ENCODE measurements at places on chromosomes 5 and 9.

GRCh38 chr9:112112941-112113681, 62.0 kb downstream of the SUSD1 start:
- DNase-seq: no peak

GRCh38 chr9:129840034-129840433, 4.8 kb downstream of the USP20 start:
- DNase-seq: no peak

DNA sequence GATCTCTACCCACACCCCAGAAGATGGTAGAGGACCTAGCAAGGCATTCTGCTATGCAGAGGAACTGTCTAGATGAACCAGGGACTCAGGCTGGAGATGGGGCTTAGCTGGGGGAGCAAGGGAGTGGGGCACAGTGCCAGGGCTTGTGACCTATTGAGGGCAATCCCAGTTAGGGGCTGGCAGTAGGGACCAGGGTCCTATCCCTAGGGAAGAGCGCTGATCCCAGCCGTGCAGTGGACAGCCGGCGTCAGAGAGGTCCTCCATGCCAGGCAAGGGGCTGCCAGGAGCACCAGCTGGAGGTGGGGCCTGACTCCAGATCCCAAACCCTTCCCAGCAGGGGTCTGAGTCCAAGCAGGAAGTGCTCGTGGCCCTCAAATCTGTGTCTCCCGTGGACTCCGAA, 52.7 kb upstream of the NEURL1B start:
- no peak for DNase-seq

DNA sequence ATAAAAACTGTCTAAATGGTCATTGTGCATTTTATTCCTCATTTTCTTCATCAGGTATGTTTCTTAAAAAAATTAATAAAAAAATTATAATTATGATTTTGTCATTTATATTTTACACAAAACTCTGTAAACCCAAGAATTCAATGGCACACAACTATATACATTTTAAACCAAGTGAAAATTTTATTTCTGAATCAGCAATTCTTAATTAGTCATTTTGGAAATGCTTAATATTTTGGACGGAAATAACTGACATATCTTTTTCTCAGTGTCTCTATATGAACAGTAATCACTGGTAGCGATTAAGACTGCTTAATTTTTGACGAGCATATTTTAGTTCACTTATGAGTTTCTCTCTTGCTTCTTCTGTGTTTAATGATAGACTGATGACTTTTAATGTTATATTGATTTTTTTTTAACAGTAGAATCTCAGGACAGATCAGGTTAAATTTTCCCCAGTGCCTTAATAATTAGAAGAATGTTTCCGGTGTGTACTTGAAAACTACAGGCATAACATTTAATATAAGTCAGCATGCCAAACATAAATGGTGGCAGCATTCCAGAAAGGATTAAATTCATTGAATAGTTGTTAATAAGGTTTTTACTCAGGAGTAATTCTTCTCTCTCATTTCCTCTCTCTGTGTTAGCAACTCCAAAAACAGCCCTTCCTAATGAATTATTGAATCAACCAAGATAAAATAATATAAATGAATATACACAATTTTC, 644.7 kb upstream of the CDH6 start:
- no peak for DNase-seq

DNA sequence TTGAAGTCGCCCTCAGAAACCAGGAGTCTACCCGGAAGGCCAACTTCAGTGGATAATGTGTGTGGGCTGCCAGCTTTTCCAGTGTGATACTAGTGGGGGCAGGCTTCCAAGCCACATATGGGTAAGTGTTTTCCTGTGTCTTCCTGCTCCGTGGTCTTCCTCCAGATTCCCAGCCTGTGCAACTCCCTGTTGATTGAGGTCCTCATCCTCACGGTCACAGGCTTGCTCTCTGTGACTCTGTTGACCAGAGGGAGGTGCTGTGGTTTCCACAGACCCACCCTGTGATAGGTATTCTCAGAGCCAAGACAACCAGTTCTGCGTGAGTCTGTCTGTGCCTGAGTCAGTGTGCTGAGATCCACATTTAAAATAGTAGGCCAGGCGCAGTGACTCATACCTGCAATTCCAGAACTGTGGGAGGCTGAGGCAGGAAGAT, 388.0 kb upstream of the IRX2 start:
- DNase-seq: no peak

GRCh38 chr9:84261070-84261746, 79.3 kb downstream of the SLC28A3 start:
- DNase-seq: peak; percentile 5

DNA sequence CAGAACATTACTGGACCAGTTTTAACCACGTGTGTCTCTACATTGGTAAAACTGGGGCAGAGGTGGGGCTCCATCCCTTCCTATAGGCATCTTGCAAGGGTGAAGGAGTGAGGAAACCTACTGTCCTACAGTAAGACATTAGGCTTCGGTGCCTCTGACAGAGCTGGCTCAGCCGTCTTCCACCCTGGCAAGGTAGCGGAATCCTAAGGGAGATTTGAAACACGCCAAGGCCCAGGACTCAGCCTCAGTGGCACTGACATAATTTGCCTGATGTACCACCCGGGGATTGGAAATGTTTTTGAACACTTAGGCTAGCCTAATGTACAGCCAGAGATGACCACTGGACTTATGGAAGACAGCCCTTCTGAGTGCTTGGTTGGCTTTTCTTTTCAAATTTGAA, 329.7 kb upstream of the IRX1 start:
- no peak for DNase-seq

Data from stimulated activated CD8-positive, alpha-beta memory T cell treated with anti-CD3 and anti-CD28 coated beads, Interleukin-15, amount 100 ng/mL, for 1 hour (primary cell).